Left renal pelvis (tissue), 4 donors: ENCODE measurements at places on chromosomes 5 and 9.

DNA sequence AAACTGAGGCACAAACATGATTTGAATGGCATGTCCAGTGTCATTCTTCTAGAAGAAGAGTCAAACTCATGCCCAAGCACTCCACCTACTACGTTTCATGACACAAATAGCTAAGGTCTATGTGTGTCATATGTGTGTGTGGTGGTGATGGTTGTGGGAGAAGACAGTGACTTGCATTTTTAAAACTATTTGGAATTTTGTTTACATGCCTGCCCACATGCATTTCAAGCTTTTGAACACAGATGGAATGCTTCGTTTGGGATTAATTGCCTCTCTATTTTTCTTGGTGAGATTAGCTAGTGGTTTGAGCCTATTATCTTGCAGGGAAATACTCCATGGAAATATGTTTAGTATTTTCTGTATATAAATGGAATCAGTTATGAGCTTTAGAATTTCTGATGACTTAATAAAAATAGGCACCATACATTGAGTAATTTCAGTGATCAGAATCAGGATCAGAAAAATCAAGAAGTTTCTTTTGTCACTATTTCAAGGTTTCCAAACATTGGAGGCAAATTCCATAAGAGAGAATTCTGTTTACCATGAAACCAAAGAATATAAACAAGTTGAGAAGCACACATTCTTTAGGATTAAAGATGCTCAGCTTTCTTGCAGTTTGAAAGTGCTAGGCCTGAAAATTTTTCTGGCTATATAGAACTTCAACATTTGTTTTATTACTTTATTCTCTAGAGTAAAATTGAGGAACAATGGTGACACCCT lies 260.3 kb upstream of the SEMA6A start:
- no peak for DNase-seq

- DNase-seq = no peak
Measured at GRCh38 chr5:143393524-143393923, 10.0 kb downstream of the NR3C1 start.

DNA sequence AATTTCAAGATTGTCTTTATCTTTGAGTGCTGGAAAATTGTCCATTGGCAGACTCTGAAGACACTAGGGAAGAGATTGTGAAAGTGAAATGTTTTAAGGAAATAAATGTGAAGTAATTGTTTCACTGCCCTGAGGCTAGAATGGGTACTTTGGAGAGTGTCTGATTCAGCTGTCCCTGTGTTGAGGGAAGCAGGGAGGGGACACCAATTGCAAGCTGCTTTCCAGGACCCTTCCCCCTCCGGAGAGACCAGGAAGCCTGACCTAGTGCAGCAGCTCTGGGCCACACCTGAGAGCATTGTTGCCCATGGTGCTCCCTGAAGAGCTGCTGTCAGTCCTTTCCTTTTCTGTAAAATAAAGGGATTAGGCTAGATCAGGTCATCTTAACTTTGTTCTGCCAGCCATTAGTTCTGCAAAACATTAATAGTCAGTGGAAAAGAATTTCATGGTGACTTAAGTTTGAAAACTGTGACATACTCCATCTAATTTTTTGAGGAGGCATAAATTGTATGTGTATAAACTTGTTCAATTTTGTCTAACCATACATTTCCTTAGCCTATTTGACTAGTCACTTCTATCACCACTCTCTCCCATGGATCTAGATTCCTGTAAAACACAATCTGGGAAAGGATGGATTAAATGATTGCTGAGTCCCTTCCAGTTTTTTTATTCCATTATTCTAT lies 18.8 kb downstream of the MAP1B start:
- no peak for DNase-seq

GRCh38 chr9:112869041-112869529 lies 21.6 kb downstream of the SLC46A2 start:
- DNase-seq = no peak

DNA sequence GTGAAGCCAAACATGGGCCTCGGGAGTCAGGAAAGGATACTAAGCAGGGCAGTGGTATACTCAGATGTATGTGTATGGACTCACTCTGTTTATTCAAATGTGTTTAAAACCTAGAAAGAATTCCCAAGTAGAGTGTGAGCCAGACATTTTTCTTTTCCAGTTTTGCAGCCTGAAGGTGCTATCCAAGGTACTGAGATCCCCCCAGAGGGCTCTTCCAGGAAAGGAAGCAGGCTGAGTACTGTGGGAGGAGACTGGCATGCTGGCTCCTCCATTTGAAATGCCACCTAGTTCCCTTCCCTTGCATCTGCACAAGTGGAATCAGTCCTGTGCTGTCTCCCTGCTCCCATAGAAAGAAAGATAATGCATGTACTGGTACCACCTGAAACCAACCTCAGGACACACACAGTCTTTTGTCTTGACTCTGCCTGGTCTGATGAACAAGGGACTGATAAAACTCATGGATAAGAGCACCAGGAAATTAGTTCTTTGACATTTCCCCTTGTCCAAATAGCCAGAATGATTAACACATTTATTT lies 85.9 kb downstream of the HRH2 start:
- peak; percentile 12 for DNase-seq

- no peak for DNase-seq
Measured at GRCh38 chr9:16152276-16153101, 599.6 kb downstream of the CCDC171 start.

DNA sequence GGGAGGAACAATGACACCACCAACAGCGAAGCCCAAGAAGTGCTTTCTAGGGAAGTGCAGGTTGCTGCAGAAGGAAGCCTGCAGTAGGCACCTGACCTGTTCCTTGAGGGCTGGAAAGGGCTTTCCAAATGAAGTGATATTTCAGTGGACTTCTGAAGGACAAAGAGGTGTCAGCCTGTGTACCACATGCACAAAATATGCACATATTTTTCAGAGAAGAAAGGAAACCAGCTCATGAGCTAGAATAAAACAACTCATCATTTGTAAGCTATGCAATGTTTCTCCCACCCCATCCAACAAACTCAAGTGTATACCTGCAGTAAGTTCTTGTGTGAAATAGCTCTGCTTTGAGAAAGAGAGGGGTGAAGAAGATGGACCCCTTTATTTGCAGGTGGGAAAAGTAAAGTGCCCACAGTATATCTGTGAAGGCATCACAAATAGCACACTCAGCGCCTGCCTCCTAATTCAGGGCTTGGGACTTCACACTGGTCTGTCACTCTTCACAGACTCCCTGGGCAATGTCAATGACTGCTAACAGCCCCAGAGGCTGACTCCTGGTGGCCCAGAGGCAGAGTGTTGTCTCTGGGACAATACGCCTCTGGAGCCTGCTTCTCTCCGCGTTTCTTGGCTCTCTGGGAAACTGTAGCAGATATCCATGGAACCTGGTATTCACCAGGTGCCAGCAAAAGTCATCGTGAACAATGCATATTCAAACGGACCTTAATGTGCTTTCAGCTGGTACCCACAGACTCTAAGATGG lies 198.1 kb upstream of the EFNA5 start:
- no peak for DNase-seq

GRCh38 chr5:124343451-124343867 lies 403.0 kb downstream of the ZNF608 start:
- DNase-seq = no peak
